ENCODE measurements at places on chromosomes 5 and 9.

DNA sequence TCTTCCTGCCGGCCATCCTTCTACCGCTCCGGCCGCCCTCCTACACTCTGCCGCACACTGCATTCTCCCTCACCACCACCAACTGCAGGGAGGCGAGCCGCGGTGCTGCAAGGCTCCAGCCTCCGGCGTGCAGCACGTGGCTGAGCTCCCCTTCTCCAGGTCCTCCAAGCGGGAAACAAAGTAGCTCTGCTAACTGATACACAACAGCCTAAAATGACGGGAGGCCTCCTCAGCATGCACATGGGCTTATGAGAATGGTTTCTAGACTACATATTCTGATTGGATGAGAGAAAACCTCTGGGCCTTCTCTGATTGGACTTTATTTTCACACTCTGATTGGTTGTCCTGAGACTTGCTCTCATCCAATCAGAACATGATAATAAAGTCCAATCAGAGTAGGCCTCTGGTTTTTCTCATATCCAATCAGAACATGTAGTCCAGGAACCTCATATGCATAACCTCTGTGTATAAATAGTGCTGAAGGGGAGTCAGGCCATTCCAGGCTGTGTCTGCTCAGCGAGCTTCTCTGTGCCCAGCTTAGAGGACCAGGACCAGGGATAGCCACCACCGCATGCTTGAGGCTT is 27.0 kb upstream of the ZNF354B start:
- no peak for DNase-seq

DNA sequence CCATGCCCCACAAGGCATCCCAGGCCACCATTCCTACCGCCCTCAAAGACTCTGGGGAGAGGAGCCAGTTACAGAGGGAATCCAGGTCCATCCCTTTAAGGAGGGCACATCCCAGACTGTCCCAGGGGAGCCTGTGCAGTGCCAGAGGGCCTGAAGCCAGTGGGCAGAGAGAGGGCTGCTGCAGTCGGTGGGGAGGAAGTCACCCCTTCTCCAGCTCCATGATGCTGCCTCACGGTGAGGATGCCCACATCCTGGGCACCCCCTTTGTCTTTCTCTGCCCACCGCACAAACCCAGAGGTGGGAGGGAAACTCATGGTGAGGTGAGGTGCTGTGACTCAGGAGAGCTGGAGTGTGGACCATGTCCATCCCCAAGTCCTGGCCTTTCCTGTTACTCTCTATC is 26.2 kb upstream of the ANKRD33B start:
- no peak for DNase-seq

DNA sequence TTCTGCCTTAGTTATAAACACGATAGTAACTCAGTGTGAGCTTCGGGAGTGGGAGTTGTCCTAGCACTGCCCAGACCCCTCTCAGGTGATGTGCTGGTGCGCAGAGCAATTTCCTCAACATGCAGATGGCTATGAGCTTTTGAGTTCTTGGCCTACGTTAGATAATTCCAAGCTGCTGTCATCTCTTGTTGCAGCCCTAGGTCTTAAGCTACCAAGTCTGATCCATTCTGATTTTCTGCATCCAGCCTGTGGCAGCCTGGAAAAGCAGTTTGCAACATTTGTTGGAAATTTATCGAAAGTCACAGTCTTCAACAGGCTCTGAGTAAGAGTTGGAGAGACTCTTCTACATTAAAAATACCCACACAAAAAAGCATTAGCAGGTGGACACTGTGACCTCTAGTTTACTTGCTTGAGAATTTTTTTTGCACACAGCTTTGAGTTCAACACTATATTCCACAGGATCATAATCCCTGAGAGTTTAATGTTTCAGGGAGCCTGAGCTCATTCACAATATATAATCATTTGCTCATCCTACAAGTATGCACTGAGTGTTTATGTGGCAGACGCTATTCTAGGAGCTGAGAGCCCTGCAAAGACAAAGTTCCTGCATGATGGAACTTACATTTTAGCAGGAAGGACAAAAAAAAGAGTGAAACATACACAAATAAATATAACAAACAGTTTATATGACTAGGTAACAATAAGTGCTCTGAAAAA is 91.6 kb downstream of the UBE2QL1 start:
- DNase-seq, result no peak

DNA sequence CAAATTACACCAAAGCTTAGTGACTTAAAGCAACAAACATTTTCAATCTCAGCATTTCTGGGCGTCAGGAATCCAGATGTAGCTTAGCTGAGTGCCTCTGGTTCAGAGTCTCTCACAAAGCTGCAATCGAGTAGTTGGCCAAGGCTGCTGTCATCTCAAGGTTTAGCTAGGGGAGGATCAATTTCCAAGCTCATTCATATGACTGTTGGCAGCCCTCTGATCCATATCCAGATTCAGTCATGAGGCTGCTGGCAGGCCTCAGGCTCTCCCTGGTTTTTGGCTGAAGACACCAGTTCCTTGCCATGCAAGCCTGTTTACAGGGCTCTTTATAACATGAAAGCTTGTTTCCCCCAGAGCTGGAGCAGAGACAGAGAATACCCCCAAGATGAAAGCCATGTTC is 419.5 kb upstream of the TLE4 start:
- no peak for DNase-seq

DNA sequence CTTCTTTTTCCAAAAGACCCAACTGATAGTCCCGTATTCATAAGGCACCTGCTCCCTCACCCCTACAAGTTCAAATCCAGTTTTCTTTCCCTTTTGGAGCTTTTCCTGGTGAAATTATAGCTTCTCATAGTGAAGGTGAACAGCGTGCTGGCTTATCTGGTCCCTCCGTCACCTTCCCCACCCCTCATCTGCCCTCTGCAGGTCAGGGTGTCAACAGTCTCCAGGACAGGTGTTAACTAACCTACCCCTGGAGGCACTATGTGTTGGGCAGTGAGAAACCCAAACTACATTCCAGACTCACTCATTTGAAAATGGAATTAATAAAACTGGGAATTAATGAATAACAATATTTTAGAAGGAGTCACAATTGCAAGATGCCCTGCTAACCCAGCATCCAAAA is 109.0 kb upstream of the TAS2R1 start:
- no peak for DNase-seq

DNA sequence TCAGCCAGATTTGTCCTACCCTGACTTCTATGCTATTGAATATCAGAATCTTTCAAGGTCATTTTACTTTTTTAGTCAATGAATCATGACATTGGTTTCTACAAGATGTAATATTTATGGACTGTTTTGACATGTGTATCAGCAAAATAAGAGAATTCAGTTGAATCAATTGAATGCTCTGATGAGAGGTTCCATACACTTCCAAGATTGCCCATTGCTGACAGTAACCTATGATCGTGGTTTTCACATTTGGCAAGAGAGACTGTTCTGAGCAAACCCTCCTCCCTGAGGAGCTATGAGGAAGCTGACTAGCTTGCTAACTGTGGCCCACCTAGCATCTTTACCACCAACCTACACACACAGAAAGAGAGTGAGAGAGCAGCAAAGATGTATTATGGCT is 56.7 kb upstream of the FST start:
- DNase-seq, result no peak

DNA sequence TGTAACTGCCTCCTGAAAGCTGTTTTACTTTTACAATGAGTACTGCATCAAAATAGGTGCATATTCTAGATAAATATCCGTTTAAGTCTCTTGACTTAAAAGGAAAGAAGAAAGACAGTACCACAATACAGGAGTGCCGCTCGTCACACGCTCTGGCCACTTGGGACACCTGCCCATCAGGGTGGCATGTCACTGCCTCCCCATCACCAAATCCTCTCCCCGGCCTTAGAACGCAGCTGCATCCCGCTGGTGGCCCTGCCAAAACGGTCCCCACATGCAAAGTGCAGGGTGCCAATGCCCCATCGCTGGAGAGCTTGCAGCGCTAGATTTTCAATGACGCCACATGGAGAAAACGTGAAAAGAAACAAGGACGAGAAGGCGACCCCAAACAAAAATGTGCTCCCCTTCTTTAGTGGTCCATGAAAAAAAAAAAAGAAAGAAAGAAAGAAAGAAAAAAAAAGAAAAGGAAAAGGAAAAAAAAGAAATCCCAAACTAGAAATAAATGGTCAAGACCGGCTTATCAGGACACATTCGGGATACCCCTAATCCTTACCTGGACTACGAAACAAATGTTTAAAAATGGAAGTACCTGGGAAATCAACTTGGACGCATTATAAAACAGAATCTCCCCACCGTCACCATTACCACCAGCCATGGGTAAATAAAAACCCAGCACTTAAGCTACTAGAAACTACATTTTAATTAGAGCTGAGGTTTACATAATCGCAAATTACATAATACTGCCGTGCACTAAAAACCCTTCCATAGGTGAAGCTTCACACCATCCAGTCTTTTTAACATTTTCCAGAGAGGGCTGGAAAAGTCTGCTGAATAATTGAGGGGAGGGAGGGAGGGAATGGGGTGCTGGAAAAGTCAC is 1.0 kb downstream of the ANKH start:
- no peak for DNase-seq

DNA sequence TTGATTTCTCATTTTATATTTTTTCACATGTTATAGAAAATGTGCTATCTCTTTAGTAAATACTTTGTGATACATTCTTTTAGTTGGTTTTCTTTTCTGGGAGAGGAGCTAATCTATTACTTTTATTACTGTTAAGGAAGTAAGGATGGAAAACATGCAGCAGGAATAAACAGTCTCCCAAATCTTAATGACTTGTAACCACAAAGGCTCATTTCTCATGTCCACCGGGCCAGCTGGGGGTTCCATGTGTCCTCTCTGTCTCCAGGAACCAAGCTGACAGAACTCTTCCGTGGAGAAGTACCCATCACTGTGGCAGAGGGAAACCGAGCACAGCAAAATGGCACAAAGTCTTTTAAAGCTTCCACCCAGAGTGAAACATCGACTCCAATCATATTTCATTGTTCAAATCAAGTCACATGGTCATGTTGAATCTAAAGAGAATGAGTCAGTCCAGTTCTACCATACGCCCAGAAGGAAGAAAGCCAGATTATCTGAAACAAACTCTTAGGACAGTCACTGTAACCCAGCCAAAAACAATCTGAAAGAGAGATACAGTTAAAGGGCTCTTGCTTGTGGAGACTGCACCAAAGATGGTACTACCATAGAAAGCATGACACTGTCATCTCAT is 97.1 kb upstream of the CDH6 start:
- DNase-seq, result no peak

- DNase-seq, result no peak
These were observed 61.8 kb upstream of the SLC30A5 start for GRCh38 chr5:69032009-69032408.

DNA sequence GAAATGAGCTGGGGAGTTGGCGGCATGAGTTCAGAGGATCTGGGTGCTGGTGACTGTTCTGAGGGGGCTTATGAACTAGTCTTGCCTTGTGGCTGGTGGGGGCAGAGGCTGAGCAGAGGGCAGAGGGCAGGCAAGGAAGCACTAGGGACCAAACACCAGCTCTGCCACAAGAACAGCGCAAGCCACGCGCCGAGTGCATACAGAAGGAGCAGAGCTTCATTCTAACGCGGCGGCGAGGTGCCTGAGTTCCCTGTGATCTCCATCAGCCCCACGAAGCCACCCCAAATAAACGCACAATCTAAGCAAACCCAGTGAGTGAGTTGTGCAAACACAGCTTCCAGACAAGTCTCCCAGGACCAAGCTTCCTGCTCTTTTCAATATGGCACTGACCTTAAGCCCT is 110.6 kb upstream of the ALDH1B1 start:
- no peak for DNase-seq
